ENCODE measurements at places on chromosomes 12 and 14.

- DNase-seq: peak; percentile 33
Measured at GRCh38 chr14:89276424-89276975, 140.5 kb downstream of the FOXN3 start.

DNA sequence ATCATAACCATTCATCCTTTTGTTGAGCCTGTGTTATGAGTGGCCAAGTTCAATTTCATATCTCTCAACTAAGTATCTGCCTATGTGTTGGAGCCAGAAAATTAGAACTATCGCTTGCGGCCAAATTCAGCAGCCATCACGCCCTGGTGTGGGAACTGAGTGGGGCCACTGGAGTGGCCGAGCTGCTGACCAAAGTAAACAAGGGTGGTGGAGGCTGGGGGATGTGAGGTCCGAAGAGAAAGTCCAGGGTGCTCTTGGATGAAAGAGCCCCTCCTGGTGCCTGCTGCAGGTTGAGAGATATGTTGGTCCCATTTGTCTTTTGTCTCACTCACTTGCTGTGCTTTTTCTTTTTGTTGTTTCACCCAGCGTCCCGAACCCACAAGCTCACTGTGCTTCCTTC is 14.9 kb downstream of the ADGRD1 start:
- DNase-seq: no peak

DNA sequence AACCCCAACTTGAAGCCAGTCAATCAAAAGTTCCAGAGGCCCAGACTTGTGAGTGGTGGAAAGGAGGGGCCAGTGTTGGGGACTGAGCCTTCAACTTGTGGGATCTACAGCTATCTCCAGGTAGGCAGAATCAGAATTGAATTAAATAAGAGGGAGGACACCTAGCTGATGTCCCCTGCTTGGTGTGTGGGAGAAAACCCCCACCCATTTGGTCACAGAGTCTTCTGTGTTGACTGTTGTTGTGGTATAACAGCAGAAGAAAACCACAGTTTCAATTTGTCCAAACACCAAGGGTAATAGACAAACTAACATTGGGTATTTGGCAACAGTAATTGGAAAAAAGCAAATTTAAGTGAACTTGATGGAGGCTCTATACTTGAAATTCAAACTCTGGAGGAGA is 3.4 kb upstream of the GCH1 start:
- DNase-seq: no peak

DNA sequence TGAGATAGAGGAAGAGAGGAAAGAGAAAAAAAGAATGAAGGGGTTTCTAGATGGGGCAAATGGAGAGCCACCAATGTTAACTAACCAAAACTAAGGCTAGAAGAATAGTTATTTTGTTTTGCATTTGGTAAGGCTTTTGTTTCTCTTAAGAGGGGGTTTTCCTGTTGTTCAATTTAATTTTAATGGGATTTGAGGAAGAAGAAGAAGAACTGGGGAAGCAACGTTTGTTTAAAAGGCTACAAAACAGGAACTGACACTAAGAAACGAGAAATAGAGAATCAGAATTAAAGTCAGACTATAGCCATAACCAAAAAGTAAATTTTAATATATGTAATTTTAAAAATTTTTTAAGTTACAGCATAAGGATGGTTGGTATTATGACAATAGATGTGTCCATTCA is 13.7 kb downstream of the TXNDC16 start:
- DNase-seq: no peak

DNA sequence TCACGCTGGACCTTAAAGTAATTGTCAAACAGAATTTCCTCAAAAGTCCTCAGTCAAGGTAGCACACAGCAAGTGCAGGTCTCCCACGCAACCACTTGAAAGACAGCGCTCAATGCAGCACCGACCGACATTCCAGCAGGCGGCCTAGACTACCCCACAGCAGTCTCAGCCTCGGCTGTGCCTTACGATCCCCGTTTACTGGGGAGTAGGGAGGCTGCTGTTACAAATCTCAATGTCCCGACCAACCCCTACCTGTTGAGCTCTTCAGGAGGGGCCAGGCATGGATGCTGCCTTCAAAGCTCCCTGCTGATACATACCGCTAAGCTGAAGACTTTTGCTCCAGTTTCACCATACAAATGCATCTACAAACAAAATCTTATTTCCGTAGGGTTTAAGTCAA is 21.8 kb downstream of the VPS37B start:
- no peak for DNase-seq
